Stimulated activated CD4-positive, alpha-beta T cell treated with anti-CD3 and anti-CD28 coated beads, Interleukin-1b, Interleukin-23, amount 100 ng/mL, for 4 hours (primary cell): ENCODE measurements at places on chromosomes 12 and 14.

DNA sequence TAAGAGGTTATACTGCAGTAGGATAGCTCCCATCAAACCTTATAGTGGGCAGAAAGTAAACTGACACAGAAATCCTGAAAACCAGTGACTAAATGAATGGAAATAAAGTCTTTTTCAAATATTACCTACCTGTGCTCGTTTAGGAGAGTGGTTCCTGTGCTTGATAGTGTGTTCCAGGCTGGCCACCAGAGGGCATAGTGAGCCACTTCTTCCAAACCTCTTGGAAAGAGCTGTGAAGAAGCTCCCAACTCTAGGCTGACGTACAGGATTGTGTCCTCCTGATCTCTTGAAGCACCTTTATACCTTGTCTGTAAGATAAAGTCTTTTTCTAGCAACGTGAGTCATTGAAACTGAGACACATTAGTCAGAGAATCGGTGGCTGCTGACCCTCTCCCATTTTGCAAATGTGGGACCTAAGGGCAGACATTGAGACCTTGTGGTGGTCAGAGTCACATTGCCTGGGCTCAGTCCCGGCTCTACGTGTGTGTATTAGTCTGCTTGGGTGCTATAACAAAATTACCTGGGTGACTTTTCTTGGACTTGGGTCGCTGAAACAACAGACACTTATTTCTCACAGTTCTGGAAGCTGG is 17.6 kb downstream of the TDP1 start:
- peak; percentile 27 for DNase-seq

DNA sequence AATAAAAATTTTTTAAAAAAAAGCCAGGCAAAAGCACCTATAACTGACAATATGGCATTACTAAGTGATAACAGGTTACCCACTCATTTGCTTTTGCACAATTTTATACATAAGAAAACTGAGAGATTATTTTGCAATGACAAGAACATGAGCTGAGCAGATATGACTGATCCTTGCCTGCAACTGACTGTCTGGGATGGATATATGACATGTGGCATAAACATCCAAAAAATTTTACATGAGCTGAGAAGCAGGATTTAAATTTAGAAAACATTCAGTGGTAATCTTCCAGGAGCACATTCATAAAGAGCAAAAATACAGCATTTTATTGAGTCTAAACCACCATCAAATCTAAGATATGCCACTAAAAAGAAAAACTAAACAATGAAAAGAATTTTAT is 125.3 kb upstream of the TMEM233 start:
- DNase-seq, result no peak

GRCh38 chr12:124402248-124403066 is 107.6 kb downstream of the RFLNA start:
- no peak for DNase-seq

- DNase-seq, result no peak
These were observed 28.4 kb downstream of the SLC38A1 start for GRCh38 chr12:46240436-46240835.

DNA sequence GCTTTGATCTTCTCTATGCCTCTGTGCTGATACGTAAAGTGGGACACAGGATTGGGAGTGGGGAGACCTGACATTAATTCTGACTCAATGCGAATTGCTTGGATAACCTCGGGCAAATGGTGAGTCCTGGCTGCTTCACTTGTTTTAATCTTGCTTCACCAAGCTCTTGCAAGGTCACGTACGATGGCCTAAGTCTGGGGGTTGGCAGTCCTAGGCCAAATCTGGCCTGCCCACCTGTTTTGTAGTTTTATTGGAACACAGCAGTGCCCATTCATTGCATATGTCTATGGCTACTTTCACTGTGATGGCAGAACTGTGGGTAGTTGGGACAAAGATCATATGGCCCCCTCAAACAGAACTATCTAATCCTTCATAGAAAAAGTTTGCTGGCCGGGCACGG is 13.4 kb downstream of the CLSTN3 start:
- DNase-seq, result no peak

- no peak for DNase-seq
These were observed 114.8 kb downstream of the TGFB3 start for GRCh38 chr14:75866970-75867369.

DNA sequence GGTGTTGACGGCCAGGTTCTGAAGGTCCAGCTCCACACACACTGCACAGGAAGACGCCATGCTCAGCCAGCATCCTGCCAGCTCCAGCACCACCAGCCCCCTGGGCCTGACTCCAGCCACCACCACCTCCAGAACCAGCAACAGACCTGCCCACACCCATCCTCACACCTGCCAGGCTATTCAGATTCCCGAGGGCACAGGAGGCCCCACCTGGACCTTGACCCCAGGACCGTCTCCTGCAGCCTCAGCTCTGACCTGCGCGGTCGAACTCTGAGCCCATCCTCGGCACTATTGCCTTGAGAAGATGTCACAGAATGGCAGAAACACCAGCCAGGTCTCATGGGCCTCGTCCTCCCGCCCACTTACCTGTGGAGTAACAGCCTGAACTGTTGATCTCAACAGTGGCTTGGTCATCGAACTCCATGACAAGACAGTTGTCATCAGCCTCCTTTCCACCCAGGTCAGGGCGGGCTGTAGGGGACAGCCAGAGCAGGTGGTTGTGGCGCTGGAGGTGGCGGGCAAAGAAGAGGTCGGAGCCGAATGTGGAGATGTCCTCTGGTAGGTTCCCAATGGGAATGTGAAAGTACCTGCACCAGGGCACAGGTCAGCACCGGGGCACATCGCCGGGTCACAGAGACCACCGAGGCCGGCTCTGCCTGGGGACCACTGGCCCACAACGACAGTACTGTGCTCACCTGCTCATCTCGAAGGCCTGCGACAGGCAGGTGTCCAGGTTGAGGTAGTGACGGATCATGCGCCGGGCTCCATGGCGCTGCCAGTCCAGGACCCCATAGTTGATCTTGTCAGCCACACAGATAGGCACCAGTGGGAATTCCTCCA is 23.5 kb downstream of the P2RX2 start:
- no peak for DNase-seq

DNA sequence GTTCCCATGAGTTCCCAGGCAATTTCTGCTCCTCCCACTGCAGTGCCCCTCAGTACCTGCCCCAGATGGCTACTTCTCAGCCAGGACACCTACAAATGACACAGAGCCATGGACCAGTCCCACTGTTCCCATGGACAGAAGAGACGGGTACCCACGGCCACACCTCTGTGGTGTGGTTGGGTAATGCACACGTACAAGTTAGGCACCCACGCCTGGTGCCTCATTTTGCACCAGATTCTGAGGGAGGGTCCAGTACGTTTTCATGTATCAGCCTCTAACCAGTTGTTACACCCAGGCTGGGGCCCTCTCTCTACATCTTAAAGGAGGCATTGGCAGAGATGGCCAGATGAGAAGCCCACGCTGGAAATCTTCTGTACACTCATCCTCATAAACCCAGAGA is 114.0 kb downstream of the DICER1 start:
- no peak for DNase-seq

DNA sequence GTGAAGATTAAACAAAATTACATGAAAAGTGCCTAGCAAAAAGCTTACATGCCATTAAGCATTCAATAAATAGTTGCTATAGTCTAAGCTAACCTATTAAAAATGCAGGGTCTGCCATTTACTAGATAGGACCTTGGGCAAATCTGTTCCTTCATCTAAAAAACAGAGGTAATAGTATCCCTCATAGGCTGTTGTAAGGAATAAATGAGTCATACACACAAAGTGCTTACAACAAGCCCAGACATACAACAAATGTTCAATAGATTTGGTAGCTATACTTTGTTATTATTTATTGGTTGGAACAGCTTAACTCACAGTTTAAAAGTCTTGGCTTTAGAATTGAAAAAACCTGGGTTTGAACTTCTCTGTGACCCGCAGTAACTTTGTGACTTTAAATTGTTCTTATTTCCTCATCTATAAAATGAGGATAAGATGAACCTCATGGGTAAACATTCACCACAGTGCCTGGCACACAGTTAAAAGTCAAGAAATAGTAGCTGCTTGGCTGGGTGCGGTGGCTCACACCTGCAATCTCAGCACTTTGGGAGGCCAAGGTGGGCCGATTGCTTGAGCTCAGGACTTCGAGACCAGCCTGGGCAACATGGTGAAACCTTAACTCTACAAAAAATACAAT is 24.7 kb downstream of the HEATR5A start:
- no peak for DNase-seq

- no peak for DNase-seq
These were observed 6.5 kb downstream of the IAPP start for GRCh38 chr12:21379218-21379617.

DNA sequence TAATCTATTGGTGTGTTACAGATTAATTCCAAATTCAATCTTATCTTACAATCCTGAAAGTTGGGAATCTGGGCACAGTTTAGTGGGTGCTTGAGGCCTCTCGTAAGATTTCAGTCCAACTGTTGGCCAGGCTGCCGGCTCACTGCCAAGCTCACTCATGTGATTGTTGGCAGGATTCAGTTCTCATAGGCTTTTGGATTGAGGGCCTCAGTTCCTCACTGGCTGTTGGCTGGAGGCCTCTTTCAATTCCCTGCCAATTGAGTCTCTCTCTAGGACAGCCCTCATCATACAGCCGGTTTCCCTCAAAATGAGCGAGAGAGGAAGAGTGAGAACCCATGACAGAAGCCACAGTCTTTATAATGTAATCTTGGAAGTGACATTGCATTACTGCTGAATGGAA is 123.5 kb upstream of the FBXO33 start:
- DNase-seq, result no peak

DNA sequence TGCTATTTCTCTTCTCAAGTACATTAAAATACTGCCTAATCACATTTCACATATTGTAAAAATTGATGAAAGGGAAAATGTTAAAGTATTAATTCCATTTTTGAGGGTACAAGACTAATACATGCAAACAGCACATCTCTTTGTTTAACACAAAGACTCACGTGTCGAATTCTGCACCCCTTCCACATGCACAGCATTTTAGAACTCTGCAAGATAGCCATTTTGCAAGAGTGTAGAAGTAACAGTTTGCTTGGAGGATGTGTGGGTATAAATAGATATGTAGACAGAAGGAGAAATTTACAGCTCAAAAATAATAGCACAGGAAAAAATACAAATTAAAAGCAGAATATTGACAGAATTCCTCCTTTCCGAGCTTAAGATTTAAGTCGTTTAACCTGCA is 2.5 kb downstream of the GRIN2B start:
- no peak for DNase-seq

GRCh38 chr14:98393527-98393926 is 878.5 kb downstream of the BCL11B start:
- DNase-seq, result no peak

- DNase-seq, result no peak
These were observed 781 bp downstream of the NPAS3 start for GRCh38 chr14:32939254-32940065.

DNA sequence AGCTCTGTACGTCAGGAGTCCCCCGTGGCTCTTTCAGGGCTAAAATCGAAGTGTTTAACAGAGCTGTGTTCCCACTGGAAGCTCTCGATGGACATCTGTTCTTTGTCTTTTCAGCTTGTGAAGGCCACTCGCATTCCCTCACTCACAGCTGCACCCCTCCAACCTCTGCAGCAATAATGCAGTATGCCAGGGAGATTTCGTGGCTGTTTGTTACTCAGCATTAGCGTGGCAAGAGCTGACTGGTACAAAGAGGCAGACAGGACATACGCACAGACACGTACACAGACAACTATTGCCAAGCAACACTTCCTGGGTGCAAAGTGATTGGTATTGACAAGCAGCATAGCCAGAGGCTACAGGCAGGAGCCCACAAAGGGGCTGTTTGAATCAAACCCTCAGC is 11.8 kb upstream of the FBXO21 start:
- DNase-seq, result no peak

GRCh38 chr12:105091476-105092206 is 7.4 kb upstream of the ALDH1L2 start:
- DNase-seq, result no peak

GRCh38 chr12:272942-273341 is 10.3 kb upstream of the SLC6A13 start:
- no peak for DNase-seq

- no peak for DNase-seq
These were observed 159.3 kb downstream of the TTC8 start for GRCh38 chr14:88983755-88984154.

- no peak for DNase-seq
These were observed 3.7 kb downstream of the CLEC4A start for GRCh38 chr12:8127138-8127537.

GRCh38 chr12:114767906-114768722 is 84.1 kb upstream of the TBX3 start:
- no peak for DNase-seq

- no peak for DNase-seq
These were observed 90.4 kb downstream of the RBM19 start for GRCh38 chr12:113875691-113876090.

DNA sequence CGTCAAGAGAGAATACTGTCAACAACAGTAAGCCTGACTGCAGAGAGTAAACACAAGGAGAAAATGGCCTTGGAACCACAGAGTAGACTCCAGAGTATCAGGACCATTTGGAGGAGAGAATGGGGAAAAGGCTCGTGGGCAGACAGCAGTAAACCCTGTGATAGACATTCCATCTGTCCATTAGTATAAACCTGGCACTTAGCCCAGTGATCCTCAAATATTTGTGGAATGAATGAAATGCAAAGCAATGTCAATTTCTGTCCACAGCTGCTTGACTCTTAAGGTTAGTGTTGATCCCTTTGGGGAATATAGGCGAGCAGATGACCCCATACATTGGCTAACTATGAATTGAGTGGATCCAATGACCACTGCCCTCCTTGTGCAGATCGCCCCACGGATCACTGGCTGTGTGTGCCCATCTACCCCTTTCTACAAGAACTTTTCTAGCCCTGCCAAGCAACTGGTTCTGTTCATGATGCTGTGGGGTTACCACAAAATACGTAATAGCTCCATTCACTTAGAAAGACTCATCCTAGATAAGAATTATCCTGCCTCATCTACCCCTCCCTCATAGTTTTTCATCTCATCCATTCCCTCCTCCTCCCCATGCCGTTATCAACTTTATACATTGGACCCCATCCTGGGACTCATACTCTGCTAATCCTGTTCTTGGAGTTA is 846.8 kb downstream of the NRXN3 start:
- no peak for DNase-seq

DNA sequence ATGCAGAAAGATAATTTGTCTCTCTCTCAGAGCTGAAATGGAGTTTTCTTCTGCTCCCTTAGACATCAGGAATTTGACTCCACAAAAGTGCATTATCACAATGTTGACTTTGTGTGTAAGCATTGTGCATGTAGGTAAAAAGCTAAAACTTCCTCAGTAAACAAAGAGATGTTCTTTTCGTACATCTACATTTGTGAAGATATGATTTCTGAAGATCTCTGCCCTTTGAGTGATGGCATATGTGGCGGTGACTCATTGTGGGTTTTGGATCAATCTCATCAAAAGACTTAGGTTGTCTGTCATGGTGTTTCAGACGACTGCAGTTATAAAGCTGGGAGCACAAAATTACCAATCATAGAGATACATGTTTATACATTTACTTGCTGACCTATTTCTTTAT is 411.4 kb upstream of the LMO3 start:
- DNase-seq, result no peak

GRCh38 chr12:117680312-117680711 is 288.5 kb downstream of the KSR2 start:
- no peak for DNase-seq

GRCh38 chr12:18323159-18323558 is 61.8 kb downstream of the PIK3C2G start:
- no peak for DNase-seq

- no peak for DNase-seq
These were observed 116.0 kb upstream of the BTG1 start for GRCh38 chr12:92261692-92262091.

- DNase-seq, result no peak
These were observed 9.2 kb downstream of the HIF1A start for GRCh38 chr14:61704554-61704953.
